Activated naive CD4-positive, alpha-beta T cell treated with Interleukin-2 at 50 U/mL for 16 hours (primary cell): ENCODE measurements at places on chromosomes 12 and 14.

DNA sequence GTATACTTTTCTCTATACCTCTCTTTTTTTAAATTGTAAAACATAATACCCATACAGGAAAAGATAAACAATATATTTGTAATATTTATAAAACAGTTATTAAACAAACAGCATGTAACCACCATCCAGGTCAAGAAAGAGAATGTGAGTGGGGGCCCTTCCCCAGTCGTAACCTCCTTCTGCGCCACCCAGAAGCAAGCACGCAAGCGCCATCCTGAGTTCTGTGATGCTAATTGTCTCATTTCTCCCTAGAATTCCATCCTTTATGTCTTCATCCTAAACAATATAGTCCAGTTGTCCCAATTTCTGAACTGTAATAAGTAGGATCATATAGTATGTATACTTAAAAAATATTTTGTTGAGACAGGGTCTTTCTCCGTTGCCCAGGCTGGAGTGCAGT lies 129.5 kb downstream of the EXOC5 start:
- no peak for DNase-seq

- DNase-seq, result no peak
Observed at GRCh38 chr12:75432924-75433323, 42.0 kb downstream of the GLIPR1L2 start.

GRCh38 chr12:131800594-131801135 lies 27.5 kb upstream of the MMP17 start:
- no peak for DNase-seq

DNA sequence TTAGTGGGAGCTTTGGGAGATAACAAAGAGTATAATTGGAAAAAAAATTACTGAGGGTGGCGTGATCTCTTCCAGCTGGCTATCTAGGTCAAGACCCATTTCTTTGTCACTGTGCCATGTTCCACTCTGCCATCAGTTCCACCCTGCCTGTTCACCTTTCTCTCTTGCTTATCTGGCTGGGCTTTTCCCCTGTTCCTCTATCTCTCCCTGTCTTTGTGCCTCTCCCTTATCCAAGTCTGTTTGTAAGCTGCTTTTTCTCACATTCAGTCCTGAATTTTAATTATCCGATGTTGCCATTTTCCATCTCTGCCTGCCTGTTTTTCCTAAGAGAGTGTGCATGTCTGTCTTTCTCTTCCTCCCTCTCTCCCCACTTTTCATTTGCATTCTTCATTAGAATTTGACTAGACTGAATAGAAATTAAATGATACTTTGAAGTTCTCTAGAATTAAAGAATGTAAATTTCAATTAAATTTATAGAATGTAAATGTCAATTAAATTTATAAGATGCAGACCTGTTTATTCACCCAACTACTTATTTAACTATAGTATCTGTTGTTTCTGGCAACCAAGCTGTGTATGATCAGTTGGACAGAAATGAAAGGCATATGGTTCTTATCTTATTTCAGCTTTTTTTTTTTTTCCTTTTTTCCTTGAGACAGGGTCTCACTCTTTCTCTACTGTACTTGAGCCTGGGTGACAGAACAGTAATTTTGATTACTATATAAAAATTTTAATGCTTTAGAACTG lies 40.9 kb upstream of the A2ML1 start:
- DNase-seq, result no peak

- no peak for DNase-seq
Observed at GRCh38 chr12:76879710-76880518, 1.1 kb upstream of the CSRP2 start.

- no peak for DNase-seq
Observed at GRCh38 chr12:50799908-50800307, 36.0 kb downstream of the ATF1 start.
